ENCODE measurements at places on chromosomes 2 and 18.

- DNase-seq: peak; percentile 37
These were observed 298.3 kb downstream of the TDRD15 start for GRCh38 chr2:21422050-21422449.

- DNase-seq: no peak
These were observed 1027.2 kb upstream of the ACVR2A start for GRCh38 chr2:146817613-146818012.

- DNase-seq: no peak
These were observed 15.6 kb downstream of the KIF3C start for GRCh38 chr2:25966531-25967270.

- DNase-seq: no peak
These were observed 87.3 kb downstream of the GLI2 start for GRCh38 chr2:120822933-120823332.

DNA sequence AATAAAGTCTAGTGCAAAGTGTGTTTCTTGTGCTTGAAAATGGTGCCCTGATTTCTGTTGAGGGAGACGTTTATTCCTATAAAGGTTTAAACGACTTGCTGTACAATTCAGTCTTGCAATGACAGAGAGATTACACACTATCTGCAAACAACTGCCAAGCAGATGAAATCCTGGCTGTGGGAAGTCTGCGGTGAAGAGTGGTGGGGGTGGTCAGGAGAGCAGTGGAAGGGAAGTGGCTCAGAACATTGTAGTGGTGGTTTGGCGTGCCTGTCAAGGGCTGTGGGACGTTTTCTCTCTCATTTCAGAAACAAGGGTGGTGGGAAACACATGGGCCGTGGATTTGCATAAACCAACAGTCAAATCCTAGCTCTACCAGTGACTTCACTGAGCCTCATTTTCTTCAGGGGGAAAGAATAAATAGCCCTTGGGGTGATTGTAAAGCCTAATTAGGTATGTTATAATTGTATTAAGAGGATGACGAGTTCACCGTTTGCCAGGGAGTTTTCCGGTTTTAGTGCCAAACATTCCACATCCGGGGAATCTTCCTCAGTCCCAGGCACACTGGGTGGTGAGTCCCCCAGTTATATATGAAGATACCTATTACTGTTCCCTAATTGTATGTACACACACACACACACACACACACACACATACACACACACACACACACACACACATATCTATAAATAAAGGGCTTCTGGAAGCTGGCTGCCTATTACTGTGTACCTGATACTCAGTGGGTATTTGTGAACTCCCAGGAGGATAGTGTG is 115.0 kb downstream of the SPTBN1 start:
- peak; percentile 80 for DNase-seq

- no peak for DNase-seq
These were observed 16.5 kb downstream of the FBXO15 start for GRCh38 chr18:74131124-74131523.

- no peak for DNase-seq
These were observed 535.3 kb upstream of the SYT4 start for GRCh38 chr18:43812627-43813026.
